Uterus (tissue), 4 donors: ENCODE measurements at places on chromosomes 1 and 21. TPM values are rescaled to one million over a fixed set of nuclear protein-coding genes. Genes with fewer than 3 reads are reported as not detected.

DNA sequence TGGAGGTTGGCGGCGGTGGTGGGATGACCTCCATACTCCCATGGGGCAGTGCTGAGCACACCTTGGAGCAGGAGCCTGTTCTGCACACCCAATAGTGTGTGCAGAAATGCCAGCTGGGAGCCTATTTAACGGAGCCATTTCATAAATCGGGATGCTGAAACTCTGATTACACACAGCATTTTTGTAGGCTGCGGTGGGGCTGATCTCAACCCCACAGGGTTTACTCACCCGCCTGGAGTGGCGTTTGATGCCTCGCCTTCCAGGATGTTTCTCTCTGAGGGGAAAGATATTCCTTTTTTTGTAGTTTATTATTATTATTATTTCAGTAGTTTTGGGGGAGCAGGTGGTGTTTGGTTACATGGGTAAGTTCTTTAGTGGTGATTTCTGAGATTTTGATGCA lies 82.6 kb upstream of the WDR26 start:
- no peak overlapping the region for H3K4me3 ChIP-seq
- H3K4me1 ChIP-seq = no peaks in the 10 kb centered on the region
- no peak for DNase-seq

GRCh38 chr1:194419721-194420120 lies 1233.3 kb upstream of the B3GALT2 start:
- no peak for DNase-seq
- no peaks in the 10 kb centered on the region for H3K4me1 ChIP-seq
- no peak overlapping the region for H3K27ac ChIP-seq
- no peaks in the 10 kb centered on the region for H3K27me3 ChIP-seq
- H3K4me3 ChIP-seq = no peak overlapping the region
- H3K36me3 ChIP-seq = no peaks in the 10 kb centered on the region

DNA sequence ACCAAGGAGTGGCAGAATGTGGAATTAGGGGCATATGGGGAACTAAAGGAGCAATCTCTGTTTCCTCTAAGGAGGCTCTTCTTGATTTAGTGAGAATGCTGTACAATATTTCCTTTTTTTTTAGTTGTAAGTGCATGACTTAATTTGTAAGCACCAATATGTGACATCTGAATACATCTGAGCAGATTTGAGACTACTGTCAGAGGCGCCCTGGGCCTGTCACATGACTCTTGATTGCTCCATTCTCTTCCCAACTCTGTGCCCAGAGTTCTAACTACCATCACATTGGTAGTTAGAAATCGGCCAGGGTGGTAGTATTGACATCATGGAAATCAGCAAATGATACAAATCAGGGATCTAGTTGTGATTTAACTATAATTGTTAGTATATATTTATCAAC lies 110.1 kb upstream of the LMO4 start:
- no peak overlapping the region for H3K4me3 ChIP-seq
- H3K36me3 ChIP-seq = no peaks in the 10 kb centered on the region
- H3K27ac ChIP-seq = no peak overlapping the region
- no peak for DNase-seq
- H3K27me3 ChIP-seq = no peaks in the 10 kb centered on the region

The HTR1D gene
- not detected for total RNA-seq

The ANKRD13C gene
- total RNA-seq = 28.7 TPM

The ATP1A4 gene
- not detected for total RNA-seq

DNA sequence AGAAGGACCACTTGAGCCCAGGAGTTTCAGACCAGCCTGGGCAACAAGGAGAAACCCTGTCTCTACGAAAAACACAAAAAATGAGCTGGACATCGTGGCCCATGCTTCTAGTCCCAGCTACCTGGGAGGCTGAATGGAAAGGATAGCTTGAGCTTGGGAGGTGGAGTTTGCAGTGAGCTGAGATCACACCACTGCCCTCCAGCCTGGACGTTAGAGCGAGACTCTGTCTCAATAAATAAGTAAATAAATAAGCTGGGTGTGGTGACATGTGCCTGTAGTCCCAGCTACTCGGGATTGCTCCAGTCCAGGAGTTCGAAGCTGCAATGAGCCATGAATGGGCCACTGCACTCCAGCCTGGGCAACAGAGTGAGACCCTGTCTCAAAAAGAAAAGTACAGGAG lies 3.6 kb downstream of the AKR1A1 start:
- no peaks in the 10 kb centered on the region for H3K36me3 ChIP-seq
- DNase-seq = no peak
- H3K4me3 ChIP-seq = no peak overlapping the region

- H3K27ac ChIP-seq = peak overlapping the region; percentile 98
- DNase-seq = no peak
- H3K27me3 ChIP-seq = no peaks in the 10 kb centered on the region
- peaks cover 8% of the 10 kb centered on the region for H3K4me1 ChIP-seq
- no peaks in the 10 kb centered on the region for H3K36me3 ChIP-seq
Measured at GRCh38 chr1:23370709-23371584, 1.3 kb upstream of the ZNF436 start.

- H3K27me3 ChIP-seq = no peaks in the 10 kb centered on the region
- H3K27ac ChIP-seq = no peak overlapping the region
- H3K4me1 ChIP-seq = no peaks in the 10 kb centered on the region
- no peak overlapping the region for H3K4me3 ChIP-seq
- no peaks in the 10 kb centered on the region for H3K36me3 ChIP-seq
Measured at GRCh38 chr1:18091660-18092446, 15.7 kb upstream of the IGSF21 start.

DNA sequence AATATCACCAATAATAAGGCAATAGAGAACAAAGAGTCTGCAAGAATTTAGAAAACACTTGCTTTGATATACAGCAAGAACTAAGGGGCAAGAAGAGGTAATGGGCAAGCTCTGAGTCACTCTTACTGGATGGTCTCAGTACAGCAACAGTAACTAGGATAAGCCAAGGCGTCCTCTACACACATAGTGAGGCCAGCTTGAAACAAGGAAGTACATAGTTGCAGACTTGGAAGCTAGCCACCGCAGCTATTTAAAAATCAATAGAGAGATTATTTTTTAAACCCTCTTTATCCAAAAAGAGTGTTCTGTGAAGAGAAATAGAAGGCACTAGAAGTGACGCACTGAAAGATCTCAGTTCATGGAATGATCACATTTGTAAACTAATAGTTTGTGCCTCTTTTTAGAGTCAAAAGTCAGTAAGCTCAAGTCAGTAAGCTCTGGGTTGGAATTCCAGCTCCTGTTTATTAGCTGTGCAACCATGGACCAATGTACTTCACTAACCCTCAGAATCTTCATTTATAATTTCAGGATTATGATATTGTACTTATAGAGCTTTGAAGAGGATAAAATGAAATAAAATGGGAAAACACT lies 118.6 kb downstream of the AKT3 start:
- no peaks in the 10 kb centered on the region for H3K4me1 ChIP-seq
- no peaks in the 10 kb centered on the region for H3K27me3 ChIP-seq
- DNase-seq = no peak
- no peaks in the 10 kb centered on the region for H3K36me3 ChIP-seq
- no peak overlapping the region for H3K27ac ChIP-seq
- H3K4me3 ChIP-seq = no peak overlapping the region

The PGLYRP3 gene
- not detected for total RNA-seq

The CD48 gene
- 10.0 TPM for total RNA-seq

The GJB4 gene
- not detected for total RNA-seq
